ENCODE measurements at places on chromosomes 1 and 21.
A peak's percentile ranks its signal among the peaks of the same experiment; 100 is the strongest.

DNA sequence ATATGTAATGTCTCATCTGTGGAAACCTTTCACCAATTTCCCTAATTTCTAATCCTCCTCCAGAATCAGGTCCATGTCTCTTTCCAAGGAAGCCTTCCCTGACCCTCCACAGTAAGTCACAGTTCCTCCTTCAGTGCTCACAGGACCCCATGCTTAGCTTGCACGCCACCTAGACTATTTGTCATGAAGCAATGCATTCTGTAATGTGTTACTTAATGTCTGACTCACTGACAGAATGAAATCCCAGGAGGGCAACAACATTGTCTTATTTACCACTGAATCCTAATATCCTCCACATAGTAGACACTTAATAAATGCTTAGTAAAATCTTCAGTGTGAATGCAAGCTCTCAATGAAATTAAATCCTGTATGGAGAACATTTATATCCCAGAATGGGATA is 245.9 kb upstream of the PLD5 start:
- DNase-seq: no peak

GRCh38 chr1:20083178-20083944 is 13.4 kb downstream of the PLA2G5 start:
- DNase-seq: no peak

GRCh38 chr1:42684139-42684538 is 1.9 kb downstream of the YBX1 start:
- DNase-seq: no peak

- DNase-seq: no peak
Observed at GRCh38 chr1:31470794-31471315, 57.8 kb downstream of the SERINC2 start.

DNA sequence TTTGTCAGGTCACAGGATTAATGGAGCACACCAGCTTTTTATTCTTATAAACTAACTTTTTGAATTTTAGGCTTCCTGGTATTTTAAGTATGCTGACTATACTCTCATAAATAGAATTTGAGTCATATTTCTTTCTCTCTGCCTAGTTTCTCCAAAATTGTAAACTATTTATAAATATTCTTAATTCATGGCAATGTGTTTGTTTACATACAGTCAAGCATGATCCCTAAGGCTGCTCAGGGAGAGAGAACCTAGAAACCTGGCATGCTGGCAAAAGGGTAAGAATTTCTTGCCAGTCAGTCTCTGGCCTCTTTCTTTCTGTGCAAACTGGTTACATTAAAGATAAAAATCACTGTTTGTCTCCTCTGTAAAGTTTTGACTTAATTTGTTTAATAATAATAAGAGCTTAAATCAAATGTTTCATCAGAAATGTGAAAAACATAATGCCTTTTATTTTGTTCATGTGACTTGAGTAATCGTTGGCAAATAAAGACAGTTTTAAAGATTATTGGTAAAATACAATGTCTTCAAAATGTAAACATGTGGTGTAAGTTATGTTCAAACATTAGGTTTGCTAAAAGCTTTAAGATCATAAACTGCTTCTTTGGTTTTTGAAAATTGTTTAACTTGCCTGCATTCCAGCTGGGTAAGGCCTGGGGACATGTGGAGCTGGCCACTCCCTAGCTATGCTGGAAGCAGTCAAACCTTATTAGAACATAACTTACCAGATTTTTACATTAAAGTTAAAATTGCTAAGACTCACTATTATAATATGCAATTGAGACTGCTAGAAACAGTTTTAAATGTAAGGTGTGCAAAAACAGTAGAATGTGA is 1401.7 kb downstream of the NCAM2 start:
- no peak for DNase-seq

- DNase-seq: no peak
Observed at GRCh38 chr1:77545970-77546369, 136.5 kb downstream of the ZZZ3 start.

- DNase-seq: peak; percentile 16
Observed at GRCh38 chr1:8533124-8533523, 215.2 kb downstream of the SLC45A1 start.

DNA sequence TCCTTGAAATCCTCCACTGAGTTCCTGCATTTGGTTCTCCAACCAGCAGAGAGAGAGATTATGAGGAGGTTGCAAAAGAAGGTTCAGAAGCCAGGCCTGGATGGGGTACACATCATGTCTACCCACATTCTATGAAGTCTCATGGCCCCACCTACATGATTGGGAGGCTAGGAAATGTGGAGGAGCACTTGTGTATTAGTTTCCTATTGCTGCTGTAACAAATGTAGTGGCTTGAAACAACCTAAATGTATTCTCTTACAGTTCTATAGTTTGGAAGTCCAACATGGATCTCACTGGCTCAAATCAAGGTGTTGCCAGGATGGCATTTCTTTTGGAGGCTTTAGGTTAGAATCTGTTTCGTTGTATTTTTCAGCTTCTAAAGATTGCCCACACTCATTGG is 134.2 kb upstream of the ZNF648 start:
- no peak for DNase-seq

DNA sequence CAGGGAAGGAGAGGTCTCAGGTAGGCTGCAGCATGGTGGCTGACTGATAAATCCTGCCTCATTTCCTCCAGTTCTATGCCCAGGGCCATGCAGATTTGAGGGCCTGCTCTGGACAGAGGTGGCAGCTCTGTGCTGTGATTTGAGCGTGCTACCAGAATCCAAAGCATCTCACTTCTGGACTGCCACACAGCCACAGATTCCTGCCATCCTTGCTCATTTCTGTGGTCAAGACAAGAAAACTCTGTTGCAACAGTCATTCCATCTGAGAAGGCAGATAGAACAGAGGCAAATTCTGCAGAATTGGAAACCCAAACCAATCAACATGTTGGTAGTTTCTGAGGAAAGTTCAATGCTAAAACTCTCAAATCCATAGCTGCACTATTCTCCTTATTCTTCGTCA is 102.8 kb upstream of the GALNT2 start:
- DNase-seq: no peak

GRCh38 chr1:2494323-2494693 is 18.2 kb downstream of the PLCH2 start:
- DNase-seq: no peak

DNA sequence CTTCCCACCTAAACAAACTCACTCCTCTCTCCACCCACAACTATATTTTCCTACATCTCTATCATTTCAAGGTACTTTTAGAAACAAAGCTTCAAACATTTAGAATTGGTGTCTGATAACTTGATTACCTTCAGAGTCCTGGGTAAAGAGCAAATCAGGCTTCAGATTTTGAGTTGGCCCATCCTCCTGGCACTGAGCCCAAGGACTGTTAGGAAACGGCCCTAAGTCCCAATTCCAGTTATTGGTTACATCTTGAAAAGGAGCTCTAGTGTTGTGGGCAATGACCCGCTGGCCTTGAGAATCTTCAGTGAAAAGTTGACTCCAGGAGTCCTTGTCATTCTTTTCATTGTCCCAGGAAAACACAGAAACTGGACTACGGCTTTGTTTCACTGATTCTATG is 15.1 kb downstream of the MTFR1L start:
- DNase-seq: no peak

DNA sequence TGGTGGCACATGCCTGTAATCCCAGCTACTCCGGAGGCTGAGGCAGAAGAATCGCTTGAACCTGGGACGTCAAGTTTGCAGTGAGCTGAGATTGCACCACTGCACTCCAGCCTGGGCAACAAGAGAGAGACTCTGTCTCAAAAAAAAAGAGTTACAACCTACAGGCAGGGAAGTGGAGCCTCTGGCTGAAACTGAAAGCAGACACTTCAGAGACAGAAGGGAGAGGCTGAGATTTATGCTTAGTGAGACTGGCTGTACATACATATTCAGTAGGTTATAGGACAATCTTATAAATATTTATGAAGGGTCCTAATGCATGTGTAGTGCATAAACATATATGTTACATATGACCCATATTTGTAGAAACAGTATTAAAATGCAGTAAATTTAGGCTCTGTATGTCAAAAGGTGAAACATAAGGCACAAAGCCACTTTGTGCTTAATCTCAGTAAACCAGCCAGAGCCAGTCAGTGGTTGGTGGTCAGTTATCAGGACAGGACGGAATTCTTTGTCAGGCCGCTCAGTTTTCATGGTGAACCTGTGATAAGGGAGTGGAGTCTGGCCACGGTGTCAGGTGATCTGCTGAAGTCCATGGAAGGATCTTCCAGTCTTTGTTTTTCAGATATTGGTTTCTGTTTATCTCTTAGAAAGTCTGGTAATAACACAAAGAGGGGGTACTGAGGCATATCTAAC is 13.7 kb downstream of the RHEX start:
- DNase-seq: no peak

GRCh38 chr21:45806042-45806441 is 162.5 kb downstream of the PCBP3 start:
- DNase-seq: no peak

- peak; percentile 70 for DNase-seq
Observed at GRCh38 chr1:27979151-27979858, 19.5 kb downstream of the XKR8 start.

GRCh38 chr1:184768467-184768866 is 13.8 kb upstream of the EDEM3 start:
- DNase-seq: no peak

DNA sequence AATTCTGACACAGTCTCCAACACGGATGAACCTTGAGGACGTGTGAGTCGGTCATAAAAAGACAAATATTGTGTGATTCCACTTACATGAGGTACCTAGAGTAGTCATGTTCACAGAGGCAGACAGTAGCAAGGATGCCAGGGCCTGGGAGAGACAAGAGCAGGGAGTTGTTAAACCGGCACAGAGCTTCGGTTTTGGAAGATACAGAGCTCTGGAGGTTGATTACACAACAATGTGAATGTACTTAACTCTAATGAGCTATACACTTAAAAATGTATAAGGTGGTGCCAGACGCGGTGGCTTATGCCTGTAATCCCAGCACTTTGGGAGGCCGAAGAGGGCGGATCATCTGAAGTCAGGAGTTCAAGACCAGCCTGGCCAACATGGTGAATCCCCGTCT is 37.8 kb upstream of the NEK2 start:
- no peak for DNase-seq

DNA sequence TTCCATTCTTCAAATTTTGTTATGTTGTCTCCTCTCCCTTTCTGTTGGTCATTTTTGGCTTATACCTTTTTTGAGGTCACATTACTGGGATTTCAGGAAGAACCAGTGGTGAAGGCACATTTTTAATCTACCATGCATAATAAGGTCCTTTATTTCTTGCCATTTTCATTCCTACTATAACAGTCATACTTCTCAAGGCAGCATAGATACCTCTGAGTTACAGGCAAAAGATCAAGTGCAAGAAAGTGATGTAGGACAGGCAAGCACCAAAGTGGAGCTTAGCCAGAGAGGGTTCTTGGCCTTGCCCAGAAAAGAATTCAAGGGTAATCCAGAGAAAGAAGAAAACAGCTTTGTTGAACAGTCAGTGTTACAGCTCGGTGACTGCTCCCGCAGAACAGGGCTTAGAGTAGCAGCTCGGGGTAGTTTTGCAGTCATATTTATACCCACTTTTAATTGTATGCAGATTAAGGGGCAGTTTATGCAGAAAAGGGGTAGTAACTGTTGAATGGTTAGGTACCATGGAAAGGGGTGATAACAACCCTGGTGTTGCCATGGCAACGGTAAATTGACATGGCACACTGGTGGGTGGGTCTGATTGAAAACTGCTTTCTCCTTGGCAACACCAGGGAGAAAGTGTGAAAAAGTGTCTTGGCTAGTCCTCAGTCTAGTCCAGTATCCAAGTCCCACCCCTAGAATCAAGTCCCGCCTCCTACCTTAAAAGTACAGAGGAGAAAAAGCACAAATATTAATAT is 39.6 kb upstream of the DOCK7 start:
- no peak for DNase-seq

- DNase-seq: no peak
Observed at GRCh38 chr1:85022700-85023099, 25.6 kb downstream of the MCOLN3 start.

GRCh38 chr1:159752135-159752580 is 28.6 kb upstream of the DUSP23 start:
- no peak for DNase-seq

DNA sequence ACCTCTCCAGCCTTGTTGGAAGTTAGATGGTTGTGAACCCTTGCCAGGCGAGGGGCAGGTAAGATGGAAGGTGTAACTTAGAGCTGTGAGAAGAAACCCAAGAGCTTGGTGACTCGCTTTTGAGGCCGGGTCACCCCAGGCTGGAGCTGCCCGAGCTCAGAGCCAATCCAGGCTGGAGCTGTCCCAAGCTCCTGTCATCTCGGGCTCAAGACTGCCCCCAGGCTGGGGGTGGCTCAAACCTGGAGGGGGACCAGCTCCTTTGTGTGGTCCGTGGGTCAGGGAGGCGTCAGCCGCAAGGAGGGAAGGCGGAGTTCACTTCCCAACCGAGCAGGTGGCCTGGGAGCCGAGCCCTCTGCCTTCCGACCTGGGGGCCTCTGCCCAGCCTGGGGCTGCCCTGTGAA is 2.0 kb downstream of the HUNK start:
- no peak for DNase-seq

GRCh38 chr1:204437796-204438570 is 26.4 kb upstream of the PPP1R15B start:
- DNase-seq: no peak

All from CD4-positive, alpha-beta T cell treated with Interferon alpha-2 for 1 hour (primary cell).